Cortex of kidney (tissue), 1 donor: ENCODE measurements at places on chromosomes 2 and 18.
A peak's percentile ranks its signal among the peaks of the same experiment; 100 is the strongest.

DNA sequence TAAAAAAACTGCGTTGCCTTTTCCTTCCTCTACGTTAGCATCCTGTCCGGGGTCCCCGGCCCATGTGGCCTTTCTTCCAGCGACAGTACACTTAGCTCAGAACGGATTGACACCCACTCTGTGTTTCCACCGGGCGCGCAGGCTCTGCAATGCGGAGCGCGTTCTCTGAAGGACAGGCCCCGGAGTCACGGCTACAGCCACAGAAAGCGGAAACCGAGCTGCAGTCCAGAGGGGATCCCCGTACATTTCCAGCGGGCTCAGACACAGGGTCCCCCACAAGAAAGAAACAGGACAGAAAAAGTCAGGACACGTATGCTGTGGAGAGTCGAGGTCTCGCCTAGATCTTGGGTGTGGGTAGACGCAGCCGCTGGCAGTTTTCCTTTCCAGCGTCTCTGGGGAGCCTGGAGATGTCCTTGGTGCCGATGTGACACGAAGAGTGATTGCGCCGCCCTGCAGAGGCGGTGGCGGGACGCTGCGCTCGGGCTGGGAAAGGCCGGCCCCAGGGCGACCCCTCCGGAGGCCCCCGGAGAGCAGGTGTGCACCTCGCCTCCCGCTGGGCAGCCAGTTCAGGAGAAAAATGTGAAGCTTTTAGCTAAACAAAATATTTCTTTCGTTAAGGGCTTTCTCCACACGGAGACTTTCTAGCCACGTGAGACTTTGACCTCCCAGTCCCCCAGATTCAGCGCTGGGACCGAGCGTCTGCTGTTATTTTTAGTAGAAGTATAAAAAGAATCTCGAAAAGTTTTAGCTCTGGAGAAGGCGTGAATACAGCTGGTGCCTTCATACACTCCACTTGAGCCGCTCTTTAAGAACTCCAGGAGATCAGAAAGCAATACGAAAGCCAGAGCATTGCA lies 1.3 kb upstream of the ACKR3 start:
- DNase-seq: peak; percentile 17

DNA sequence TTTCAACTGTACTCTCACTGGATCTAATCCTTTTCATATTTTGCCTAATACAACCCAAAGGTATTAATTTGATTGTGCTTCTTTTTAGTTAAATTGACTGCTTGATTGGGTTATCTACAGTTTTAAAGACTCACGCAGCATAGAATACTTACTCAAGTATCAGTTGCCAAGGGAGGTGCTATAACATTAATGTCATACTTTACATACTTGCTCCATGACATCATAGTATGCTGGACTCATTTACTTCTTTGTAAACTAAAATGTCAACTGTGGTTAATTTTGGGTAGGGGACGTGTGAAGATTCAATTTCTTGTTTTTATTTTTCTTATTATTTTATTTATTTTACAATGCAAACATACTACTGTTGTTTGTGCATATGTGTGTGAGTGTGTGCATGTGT lies 716.2 kb upstream of the VRK2 start:
- no peak for DNase-seq

DNA sequence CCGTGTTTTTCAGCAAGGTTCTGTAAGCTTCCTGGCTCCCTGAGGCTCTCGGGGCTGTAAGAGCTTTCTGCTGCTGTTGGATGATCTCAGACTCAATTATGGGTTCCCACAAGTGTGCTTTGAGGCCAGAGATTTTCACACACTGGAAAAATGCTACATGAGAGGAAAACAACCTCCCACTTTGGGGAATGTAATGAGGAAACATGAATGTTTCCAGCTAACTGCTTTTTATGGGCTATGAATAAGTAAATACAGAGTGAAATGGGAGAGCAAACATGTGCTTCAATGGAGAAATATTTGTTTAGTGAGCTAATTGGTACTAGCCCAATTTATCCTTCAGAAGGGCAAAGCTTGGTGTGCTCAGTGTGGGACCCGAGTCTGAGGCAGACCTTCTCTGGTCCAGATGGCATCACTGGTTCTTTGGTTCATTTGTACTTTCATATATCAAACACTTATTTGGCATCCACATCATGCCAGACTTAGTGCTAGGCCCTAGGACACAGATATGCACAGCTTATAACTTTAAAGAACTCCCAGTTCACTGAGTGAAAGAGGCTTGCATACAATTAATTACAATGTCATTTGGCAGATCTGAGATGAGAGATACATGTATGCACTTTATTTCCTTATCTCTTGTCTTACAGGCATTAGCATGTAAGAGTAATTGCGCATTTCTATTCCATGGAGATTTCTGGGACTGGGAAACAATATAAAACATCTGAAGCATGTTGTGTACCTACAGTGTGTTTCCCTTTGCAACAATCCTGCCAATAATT lies 248.8 kb downstream of the RDH14 start:
- DNase-seq: no peak

DNA sequence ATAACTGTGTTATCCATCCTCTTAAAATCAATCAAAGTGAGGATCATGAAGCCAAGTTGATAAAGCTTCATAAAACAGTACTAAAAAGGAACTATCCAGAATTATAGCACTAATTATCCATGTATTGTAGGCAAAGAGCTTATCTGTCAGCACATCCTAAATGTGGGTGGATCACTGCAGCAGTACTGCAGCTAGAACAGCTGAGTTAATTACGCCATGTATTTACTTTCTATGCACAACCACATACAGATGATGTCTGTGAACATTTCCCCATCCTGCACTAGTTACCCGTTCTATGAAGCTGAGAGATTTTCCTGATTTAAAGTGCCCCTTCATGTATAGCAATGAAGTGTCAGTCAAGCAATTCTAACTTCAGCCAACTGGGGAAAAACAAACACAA lies 96.6 kb downstream of the RAPH1 start:
- no peak for DNase-seq

- no peak for DNase-seq
These were observed 135.8 kb downstream of the TCF4 start for GRCh38 chr18:55452123-55452611.

GRCh38 chr18:72283148-72283925 lies 260.8 kb downstream of the CBLN2 start:
- no peak for DNase-seq

- no peak for DNase-seq
These were observed 9.3 kb upstream of the ERBB4 start for GRCh38 chr2:212547716-212548454.

DNA sequence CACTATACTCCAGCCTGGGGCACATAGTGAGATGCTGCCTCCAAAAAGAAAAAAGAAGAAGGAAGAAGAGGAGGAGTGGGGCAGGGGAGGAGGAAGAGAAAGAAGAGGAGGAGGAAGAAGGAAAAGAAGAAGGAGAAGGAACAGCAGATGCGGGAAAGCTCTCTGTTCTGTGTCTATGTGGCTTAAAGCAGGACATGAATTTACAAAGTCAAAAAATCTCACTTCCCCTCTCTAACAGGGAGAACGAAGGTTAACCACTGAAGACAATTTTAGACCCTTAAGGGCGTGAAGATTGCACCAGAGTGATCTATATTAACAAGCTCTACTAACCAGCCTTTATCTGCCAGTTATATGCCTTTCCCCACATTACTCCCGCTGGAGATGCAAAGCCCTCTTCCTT lies 258.9 kb downstream of the METTL4 start:
- DNase-seq: no peak

- no peak for DNase-seq
These were observed 300.3 kb upstream of the GULP1 start for GRCh38 chr2:187991389-187991788.

DNA sequence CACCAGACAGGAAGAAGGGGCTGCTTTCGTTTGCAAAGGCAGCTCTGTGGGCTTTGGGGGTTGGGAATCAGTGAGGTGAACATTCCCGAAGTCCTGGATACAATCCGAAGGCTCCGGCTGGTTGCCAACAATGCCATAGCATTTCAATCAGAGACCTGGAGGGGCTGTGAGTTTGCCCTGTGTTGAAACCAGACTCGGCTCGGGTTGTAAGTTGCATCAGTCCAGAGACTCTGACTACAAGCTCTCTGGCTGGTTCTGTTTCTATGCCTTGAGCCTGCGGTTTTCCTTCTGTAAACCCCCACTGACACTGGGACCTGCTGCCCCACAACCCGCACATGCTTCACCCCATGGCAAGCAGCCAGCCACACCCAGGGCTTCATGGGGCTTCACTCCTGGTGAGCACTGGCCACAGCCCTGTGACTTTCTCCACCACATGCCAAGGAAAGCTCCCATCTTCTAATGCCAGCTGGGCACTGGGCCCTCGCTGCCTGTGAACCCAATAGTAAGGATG lies 85.7 kb upstream of the ODC1 start:
- no peak for DNase-seq

- no peak for DNase-seq
These were observed 45.1 kb downstream of the GPD2 start for GRCh38 chr2:156481312-156481711.

GRCh38 chr2:12597610-12598009 lies 119.1 kb upstream of the TRIB2 start:
- no peak for DNase-seq

- DNase-seq: no peak
These were observed 204.4 kb downstream of the SPP2 start for GRCh38 chr2:234254783-234255521.

- no peak for DNase-seq
These were observed 148.1 kb downstream of the MBP start for GRCh38 chr18:76984193-76985155.

DNA sequence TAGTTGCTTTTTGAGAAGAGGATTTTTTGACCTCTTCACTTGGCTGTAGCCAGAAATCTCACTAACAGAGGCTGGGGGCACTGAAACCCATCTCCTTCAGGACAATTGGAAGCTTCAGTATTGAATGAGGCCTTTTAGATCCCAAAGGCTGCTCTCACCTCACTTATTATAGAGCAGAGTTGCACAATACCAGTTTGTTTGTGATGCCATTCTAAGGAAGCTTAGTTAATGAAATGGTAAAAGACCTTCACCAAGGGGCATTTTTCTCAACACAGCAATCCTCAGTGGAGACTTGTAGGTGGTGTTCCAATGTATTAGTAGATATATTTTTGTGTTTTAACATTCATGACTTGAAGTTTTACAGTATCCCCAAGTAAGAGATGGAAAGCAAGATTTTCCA lies 71.0 kb upstream of the RFX8 start:
- DNase-seq: no peak

GRCh38 chr18:35038881-35039491 lies 2.2 kb upstream of the MAPRE2 start:
- no peak for DNase-seq

- no peak for DNase-seq
These were observed 189.0 kb downstream of the PTH2R start for GRCh38 chr2:208595386-208596275.

DNA sequence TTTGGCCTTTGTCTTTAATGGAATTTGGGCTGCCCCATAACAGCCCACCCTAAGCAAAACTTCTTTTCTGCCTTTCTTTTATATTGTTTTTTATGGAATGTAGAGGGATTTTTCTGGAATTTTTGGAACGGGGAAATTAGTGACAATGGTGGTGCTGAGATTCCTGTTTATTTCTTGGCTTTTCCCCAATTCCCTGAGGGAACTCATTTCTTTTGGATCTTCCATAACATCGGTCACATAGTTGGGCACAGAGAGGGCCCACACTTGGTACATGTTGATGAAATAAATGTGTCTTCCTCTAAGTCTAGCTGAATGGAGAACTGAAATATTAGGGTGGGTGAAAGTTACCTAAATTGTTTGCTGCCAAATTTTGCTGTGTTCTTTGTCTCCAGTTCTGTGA lies 191.6 kb upstream of the TNP1 start:
- DNase-seq: no peak

DNA sequence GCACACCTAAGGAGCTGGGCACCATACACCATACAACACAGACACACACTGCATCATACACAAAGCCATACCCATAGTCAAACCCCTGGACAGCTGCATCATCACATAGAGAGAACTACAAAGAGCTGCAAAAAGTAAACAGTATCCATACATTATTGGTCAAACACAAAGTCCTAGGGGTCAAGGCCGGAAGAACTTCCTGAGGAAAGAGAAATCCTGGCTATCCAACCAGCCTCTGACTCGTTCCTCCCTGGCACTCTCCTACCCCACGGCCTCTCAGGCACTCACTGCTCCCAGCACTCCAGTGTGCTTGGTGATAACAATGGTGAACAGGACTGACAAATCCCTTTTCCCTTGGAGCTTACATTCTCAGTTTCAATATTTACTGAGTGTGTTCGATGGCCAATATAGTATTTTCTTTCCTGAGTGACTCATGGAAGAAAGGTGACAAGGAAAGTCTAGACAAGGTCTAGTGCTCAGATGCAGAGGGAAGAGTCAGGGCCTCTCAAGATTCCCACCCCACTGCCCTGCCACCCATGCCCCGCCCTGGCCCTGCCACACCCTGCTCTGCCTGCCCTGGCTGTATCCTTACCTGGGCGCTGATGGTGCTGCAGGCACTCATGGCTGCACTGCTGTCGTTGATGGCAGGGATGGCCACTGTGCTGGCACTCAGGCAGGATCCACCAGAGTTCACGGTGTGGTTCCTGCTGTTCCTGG lies 3.4 kb downstream of the CFAP65 start:
- no peak for DNase-seq

GRCh38 chr2:37698931-37699481 lies 27.6 kb upstream of the CDC42EP3 start:
- no peak for DNase-seq

GRCh38 chr2:33145459-33145858 lies 198.7 kb downstream of the LTBP1 start:
- DNase-seq: no peak

DNA sequence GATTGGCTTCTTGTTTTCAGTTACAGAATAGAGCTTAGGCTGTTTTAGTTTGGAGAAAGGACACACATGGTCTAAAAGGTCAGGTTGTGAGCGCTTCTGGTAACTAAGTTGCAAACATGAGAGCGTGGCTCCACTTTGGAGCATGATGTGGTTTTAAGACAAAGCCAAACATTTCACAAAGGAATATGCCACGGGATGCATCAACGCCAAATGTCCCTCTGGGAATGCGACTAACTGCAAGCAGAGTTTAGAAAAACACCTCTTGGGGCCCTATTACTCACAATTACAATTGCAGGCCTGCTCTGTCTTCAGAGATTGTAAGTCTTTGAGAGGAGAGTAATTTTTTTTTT lies 25.4 kb downstream of the MYO7B start:
- DNase-seq: no peak

- DNase-seq: no peak
These were observed 11.9 kb downstream of the LBH start for GRCh38 chr2:30243231-30243630.

DNA sequence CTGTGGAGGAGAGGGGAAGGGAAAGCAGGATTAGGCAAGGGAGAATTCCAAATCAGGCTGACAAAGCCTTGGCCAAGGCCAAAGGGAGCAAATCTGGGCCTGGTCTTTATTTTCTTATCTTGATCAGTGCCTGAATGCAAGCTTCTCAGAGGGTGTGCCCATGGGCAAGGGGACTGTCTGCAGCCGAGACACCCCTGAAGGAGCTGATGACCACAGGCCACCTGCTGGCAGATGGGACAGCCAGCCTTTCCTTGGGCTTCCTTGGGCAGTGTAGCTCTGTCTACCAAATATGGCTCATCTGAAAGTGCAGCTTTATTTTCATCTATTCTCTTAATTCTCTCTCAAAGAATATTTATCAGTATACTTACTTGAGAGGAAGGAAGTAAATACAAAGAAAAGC lies 117.0 kb downstream of the PKP4 start:
- DNase-seq: no peak
